Activated T-cell treated with anti-CD3 and anti-CD28 coated beads for 4 hours (primary cell): ENCODE measurements at places on chromosomes 7 and 10.

- DNase-seq: no peak
Observed at GRCh38 chr10:3756360-3756740, 28.7 kb downstream of the KLF6 start.

DNA sequence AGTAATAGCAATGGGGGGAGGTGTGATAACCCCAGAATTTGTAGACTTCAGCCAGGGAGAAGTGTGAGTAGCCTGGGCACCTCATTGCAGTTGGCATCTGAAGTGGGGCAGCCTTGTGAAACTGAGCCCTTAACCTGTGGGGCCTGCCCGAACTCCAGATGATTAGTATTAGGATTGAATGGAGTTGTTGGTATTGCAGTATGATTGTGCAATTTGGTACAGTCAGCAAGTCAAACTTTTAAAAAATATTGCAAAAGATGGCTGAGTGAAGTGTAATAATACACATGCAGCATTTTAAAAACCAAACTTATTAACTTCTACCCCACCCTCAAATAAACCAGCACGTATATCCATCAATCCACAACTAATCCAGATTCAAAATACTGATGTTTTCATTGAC lies 9.3 kb downstream of the RBM33 start:
- no peak for DNase-seq

- no peak for DNase-seq
Observed at GRCh38 chr7:36905841-36906240, 181.5 kb upstream of the AOAH start.

- peak; percentile 79 for DNase-seq
Observed at GRCh38 chr7:131654668-131655326, 98.4 kb upstream of the PODXL start.

DNA sequence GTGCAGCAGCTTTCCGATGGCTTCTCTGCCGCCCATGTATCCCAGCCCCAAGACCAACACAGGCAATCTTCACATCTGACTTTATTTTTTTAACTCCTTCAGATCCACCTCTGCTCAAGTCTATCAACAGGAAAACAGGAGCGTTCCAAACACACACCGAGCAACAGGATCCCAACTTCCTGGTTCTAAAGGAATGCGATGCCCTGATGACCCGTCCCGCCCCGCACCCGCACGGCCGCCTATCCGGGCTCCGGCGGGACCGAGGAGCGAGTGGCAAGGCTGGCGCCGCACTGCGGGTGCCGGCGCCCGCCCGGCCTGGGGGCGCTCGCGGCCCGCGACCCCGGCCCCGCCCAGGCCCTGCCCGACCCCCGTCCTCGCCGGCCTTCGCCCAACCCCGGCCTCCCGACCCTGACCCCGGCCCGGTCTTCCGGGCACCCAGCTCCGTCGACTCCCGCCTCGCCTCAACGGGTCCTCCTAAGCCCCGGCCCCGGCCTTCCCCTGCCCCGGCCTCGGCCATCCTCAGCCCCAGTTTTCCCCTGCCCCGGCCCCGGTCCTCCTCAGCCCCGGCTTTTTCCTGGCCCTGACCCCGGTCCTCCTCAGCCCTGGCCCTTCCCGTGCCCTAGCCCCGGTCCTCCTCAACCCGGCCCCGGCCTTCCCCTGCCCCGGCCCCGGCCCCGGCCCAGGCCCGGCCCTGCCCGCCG lies 730 bp downstream of the LARP4B start:
- DNase-seq: no peak

DNA sequence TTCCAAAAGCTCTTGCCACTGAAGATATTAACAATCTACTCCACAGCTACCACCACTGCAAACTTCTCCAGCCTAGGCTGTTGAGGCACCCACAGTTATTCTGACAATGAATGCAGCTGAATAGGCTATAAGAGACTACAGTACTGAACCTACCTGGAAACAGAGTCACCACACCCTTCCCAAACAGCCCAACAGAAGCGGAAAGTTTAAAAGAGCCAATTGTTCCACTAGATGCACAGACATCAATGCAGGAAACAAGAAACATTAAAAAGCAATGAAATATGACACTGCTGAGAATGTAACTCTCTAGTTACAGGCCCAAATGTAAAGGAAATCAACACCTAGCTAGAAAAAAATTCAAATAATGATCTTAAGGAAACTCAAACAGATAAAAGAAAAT lies 64.5 kb upstream of the PLA2G12B start:
- DNase-seq: no peak
